Activated CD4-positive, alpha-beta T cell treated with anti-CD3 and anti-CD28 coated beads, Interleukin-2, amount 10 ng/mL, durations not matched to agents 24 days and 14 days (primary cell): ENCODE measurements at places on chromosomes 4 and X.

- DNase-seq: no peak
These were observed 26.7 kb downstream of the IRF2 start for GRCh38 chr4:184447664-184448063.

- DNase-seq: no peak
These were observed 245.2 kb upstream of the TET2 start for GRCh38 chr4:104901438-104901837.

DNA sequence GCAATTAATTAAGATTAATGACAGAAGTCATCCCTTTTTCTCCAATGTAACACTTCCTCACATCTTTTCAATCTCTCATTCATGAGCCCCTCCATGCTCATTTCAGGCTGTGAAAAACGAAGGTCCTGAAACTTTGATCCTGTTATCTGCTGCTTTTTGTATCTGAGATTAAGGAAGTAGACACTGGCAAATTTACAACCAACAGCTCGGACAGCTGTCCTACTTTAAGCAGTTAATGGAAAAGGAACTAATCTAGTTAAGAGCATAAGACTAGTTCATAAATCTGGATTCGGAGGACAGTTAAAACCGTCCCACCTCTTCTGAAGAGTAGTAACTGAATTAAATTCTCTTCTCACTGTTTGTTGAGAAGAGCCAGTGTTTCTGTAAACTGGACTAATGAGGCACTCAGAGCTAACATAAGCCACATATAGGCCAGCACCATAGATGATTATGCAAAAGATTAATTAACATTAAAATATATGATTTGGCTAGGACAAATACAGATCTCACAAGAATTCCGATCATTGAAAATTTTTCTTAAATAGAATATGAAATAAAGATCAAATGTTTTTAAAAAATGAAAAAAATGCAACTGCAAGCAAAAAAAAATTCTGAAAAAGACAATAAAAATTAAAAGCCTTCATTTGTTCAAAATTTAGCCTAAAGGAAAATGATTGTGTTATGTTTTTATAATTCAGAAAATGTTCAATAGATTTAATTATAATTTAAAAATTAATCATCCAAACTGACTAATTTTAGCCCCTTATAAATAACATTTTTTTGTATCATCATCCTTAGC, 114.4 kb downstream of the ANTXR2 start:
- DNase-seq: no peak

- DNase-seq: no peak
These were observed 111.3 kb downstream of the GATB start for GRCh38 chr4:151649479-151649878.

DNA sequence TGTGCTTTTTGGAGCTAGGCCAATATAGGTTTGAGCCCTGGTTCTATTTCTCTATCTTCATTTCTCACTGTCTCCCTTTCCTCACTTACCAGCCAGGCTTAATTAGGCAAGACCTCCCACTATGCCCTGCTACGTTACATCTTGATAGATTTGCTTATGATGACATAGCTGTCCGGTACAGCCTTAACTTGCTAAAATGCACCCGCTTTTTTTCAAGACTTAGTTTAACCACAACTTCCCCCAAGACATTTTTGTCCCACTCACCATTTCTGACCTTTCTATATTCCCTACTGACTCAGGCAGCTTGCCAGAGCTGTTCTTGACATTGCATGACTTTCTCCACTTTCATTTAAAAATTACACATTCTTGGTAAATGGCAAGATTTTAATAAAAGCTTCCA, 152.6 kb downstream of the MID1 start:
- DNase-seq: no peak

GRCh38 chr4:27568236-27568951, 707.8 kb downstream of the STIM2 start:
- DNase-seq: no peak

DNA sequence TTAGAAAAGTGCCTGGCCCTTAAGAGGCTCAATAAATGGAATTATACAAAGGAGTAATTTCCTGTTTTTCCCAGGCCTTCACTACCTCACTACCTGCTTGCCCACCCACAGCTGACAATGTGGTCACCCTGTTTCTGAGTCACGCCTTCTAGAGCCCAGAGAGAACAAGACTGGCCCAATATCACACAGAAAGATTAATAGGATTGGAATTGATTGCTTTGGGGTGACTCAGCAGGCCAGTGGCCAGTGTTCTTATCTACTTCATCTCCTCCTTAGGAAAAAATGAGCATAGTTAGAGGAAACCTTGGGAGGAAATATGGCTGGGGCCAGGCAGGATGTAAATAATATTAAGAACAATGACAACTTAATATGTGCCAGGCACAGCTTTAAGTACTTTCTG, 4.5 kb upstream of the FGF16 start:
- DNase-seq: no peak

- peak; percentile 57 for DNase-seq
These were observed 1137.6 kb downstream of the C4orf33 start for GRCh38 chr4:130233377-130234047.

- peak; percentile 71 for DNase-seq
These were observed 146.4 kb downstream of the GPC3 start for GRCh38 chrX:133838761-133839676.

DNA sequence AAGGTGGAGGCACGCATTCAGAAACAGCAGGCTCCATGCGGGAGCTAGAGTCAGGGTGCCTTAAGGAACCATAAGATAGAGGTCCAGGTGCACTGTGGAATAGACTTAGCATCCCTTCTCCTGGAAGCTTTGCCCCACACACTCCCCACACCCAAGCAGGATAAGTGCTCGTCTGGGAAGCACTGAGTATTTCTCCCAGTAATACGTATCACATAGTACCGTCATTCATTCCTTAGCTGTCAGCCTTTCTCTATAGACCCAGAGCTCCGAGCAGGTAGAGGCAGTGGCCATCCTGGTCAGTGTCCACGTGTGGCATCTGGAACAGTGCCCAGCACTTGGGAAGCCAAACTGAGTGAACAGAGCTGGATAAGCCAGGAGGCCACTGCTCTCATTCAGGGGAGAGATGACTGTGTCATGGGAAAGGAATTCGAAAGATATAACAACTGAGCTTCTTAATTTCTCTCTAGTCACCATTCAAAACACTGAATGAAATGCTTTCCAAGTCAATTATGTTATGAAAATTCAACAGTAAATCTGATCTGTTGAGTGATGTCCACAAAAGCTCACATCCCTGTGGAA, 9.9 kb downstream of the APBB2 start:
- DNase-seq: no peak

GRCh38 chr4:25503779-25504178, 126.7 kb downstream of the ANAPC4 start:
- no peak for DNase-seq

- DNase-seq: no peak
These were observed 1002.3 kb downstream of the FAM133A start for GRCh38 chrX:94676285-94676684.

- no peak for DNase-seq
These were observed 883.8 kb upstream of the IGFBP7 start for GRCh38 chr4:57993944-57994343.

DNA sequence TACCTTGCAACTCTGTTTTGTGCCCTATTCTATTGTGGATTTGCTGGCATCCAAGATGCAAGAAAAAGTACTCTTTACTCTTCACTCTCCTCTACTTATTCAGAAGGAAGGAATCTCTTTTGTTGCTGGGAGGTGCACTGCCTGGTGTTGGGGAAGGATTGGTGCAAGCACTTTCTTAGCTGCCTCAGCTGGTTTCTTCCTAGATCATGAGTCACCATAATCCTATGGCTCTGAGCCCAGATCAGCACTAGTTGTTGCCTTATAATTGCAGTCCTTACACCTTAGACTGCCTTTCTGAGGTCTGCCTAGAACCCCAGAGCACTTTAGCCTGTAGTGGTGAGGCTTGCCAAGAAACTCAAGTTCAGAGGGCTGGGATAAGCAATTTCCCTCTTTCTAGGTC, 37.0 kb upstream of the CT83 start:
- DNase-seq: no peak

- DNase-seq: no peak
These were observed 100.9 kb downstream of the CXXC4 start for GRCh38 chr4:104393655-104394324.

DNA sequence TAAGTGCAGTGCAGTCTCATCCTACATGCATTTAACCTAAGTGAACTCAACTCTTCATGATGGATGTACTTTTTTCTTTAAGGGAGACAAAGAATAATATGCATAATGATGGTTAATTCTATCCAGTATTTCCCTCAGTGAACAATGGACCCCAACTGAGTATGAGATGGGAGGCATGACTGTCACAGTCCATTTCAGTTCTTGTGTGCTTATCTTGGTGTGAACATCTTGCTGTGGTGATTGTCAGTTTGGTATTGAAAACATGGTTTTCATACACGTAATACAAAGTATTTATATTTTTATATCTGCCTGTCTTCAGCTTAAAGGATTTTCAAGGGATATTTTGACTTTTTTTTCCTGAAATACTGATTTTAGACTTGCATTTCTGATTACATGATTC, 72.0 kb upstream of the NDUFC1 start:
- no peak for DNase-seq

DNA sequence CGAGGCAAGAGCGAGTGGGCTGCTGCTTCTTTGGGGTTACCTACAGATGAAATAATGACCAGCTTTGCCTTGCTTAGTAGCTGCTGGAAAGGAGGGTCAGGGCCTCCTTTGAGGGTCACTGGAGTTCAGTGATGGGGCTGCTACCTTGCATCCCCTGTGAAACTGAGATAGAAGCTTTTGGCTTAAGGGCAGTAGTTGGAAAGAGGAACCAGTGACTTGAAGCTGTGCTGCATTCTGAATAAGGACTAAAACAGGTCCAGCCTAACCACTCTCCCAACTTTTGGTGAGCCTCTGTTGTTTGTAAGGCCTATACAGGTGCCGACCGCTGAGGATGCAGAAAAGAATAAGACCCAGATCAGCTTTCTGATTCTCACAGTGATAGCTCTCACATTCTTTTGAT, 41.2 kb downstream of the RASL11B start:
- DNase-seq: no peak

DNA sequence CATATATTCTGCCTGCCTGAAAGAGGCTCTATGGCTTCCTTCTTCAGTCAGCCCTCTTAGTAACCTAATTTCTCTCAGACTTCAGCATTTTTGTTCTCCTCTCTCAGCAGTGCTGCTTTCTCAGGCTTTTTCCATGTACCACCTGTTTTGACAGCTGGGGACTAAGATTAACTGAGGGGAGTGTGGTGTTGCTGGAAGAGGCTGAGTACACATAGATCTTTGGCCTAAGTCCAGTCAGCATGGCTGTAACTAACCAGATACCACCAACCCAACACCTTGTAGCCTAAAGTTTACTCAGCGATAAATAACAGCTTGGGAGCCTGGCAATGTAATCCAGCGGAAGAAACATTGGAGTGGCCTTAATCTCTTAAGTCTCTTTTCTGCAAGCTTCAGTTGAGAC, 85.5 kb downstream of the RTL3 start:
- DNase-seq: no peak

DNA sequence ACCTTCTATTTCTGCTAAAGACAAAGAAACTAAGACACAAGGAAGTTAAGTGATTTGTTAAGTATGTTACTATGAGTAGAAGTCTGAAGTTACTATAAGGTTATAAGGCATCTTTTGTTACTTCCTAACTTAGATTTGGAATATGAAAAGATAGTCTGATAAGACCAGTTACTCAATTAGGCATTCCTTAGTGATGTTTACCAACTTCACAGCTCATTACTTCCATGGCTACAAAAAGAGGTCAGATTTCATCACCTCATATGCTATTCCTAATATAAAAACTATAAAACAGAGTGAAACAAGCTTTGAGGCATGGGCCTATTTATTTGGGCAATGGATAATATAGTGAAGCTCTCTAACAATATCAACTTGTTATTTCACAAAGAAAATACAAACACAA, 143.1 kb downstream of the TBCK start:
- no peak for DNase-seq

DNA sequence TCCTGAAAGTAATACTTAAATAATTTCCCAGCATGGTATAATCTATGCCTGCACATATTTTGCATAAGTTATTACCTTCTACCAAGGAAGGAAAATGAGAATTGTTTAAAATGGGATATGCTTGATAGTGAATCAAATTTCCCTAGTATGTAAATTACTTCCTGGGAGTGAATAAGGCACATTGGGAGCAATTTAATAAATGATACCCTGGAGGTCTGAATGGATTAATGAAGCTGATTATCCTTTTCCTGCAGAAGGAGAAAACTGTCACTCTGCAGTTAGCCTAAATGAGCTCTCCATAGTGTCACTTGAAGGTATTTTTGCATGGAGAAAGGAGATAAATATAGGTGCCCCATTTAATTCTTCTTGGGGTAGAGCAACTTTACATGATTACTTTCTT, 2212.0 kb downstream of the PCDH7 start:
- DNase-seq: no peak

DNA sequence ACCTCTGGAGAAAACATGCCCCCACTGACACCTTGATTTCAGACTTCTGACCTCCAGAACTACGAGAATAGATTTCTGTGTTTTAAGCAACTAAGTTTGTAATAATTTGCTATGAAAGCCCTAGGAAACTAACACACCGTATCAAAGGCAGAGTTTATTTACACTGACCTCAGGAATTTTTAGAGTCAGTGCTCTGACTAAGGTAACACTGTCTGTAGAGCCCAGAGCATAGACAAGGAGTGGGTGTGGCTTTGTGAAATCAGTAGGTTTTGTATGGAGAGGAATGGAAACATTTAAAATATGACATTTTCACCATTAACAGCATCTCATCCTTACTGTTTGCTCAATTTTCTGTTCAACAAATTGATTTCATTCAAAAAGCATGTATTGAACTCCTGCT, 764.4 kb upstream of the PCDH10 start:
- no peak for DNase-seq

GRCh38 chr4:184292877-184293276, 75.2 kb upstream of the ENPP6 start:
- no peak for DNase-seq

DNA sequence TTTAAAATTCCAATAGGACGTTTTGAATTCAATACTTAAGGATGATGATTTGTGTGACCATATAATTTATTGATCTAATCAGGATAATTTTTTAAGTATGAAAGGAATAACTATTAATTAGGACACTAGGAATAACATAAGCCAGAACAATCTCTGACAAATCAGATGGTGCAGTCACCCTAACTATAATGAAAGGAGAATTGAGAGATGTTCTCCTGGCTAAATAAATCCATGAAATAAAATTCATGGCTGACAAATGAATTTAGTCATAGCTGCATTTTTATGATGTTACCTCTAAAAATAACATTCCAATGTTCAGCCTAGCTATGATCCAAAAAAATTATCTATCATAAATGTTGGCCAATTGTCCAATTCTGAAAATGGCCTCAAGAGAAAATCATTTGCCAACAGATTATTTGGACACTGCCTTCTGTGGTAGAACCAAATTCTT, 190.6 kb upstream of the NEIL3 start:
- no peak for DNase-seq

GRCh38 chr4:186904101-186904500, 180.4 kb upstream of the FAT1 start:
- no peak for DNase-seq
